ENCODE measurements at places on chromosomes 7 and 10.
A peak's percentile ranks its signal among the peaks of the same experiment; 100 is the strongest.

DNA sequence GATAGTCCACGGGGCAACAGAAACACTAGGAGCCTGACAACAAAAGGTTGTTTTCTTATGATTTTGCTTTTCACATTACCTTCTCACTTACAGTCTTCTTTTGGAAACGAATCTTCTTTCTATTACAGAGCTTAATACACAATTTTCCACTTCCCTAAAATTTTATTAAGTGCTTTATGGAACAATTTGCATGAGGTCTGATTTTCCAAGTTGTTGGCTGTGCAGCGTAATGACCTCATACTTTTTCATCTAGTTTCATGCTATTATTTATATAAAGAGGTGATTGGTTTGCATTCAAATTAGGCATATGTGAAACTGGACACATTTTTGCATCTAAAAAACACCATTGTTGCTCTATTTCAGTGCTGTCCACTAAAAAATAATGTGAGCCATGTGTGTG, 76.7 kb downstream of the CFAP58 start:
- no peak for DNase-seq

- no peak for DNase-seq
These were observed 22.2 kb downstream of the ZDHHC16 start for GRCh38 chr10:97468162-97468561.

DNA sequence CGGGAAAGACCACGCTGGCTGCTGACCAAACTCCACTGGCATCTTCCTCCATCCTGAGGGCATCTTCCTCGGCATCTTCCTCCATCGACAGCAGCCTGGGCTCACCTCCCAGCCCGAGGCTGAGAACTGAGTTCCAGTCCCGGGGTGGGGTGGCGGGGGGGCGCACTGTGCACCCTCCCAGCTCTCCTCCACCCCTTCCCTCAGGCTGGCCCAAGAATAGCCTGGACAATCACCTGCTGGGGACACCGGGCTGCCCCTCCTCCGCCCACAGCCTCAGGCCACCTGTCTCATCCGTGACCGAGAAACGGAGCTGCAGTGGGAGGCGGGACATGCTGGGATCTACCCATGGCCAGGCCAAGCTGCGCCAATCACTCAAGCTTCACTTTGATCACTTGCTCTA, 37.2 kb downstream of the DIP2C start:
- no peak for DNase-seq

GRCh38 chr10:123869020-123869414, 22.6 kb downstream of the CPXM2 start:
- no peak for DNase-seq

- DNase-seq: peak; percentile 26
These were observed 19.7 kb downstream of the AQP1 start for GRCh38 chr7:30931161-30931928.

GRCh38 chr7:64469673-64470072, 93.2 kb downstream of the ZNF680 start:
- DNase-seq: no peak

DNA sequence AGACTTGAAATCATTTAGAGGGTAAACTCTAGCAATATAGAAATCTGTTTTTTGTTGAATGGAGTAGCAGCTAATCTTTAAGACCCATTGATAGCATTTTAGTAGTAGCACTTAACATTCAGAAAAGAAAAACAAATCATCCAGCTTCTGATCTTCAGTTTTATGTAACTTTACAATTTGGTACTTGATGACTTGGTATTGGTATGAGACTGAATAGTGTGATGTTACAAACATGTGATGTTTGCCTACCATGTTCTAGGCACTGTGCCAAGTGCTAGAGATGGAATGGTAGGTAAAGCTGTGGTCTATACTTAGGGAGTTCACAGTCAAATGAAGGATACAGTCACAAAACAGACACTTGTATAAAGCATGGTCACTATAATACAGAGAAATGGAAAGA, 21.3 kb downstream of the ZEB1 start:
- no peak for DNase-seq

DNA sequence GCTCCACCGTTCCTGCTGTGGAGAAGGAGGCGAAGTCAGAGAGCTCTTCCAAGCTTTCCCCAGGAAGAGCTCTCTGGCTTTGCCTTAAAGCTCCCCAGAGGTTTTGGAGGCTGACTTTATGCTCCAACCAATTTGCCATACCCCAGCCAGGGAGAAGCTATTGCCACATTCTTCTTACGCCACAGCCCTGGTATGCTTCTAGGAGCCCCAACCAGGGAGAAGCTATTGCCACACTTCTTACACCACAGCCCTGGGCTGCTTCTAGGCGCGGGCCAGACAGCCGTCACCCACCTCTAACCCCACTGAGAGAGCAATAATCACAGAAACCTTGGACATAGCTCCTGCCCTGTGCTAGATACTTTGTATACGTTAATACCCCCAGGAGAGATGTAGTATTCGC, 951 bp downstream of the ELOVL3 start:
- no peak for DNase-seq

GRCh38 chr10:20970044-20970443, 72.9 kb upstream of the NEBL start:
- DNase-seq: no peak

DNA sequence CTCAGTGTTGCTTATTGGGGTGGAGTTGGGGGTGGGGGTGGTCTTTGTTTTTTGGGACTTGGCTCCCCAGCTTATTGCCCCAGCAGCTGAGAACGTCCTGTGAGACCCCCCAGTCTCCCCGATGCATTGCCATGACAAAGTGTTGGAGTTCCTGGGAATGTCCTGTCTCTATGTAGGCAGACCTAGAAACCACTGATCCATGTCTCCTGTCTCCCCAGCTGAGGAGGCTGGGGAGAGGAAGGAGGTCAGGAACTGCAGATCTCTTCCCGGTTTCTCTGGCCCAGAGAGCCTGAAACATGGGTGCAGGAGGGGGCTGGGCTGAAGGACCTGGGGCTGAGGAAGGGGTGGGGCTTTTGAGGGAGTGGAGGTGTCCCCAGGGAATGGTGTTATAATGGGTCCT, 80.2 kb upstream of the GTF2IRD1 start:
- DNase-seq: no peak

DNA sequence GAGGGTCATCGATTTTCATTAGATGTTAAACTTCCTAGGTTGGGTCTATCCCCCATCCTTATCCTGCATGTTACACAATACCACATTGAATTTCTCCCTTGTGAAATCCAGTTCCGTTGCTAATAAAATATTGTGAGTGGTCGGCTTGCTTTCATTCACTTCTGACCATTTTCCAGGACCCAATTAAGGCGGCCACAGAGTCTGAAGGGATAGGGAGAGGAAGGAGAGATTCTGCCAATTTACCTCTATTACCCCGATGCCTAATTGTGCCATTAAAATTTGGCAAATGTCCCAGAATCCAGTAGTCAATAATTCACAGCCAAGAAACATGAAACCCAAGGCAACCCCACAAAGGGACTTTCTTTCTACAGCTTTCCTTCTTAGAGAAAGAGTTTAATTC, 129.9 kb downstream of the IPMK start:
- DNase-seq: no peak

- DNase-seq: no peak
These were observed 98.4 kb downstream of the LYZL1 start for GRCh38 chr10:29387269-29387668.

GRCh38 chr7:125661-126060, 66.7 kb upstream of the FAM20C start:
- DNase-seq: no peak

DNA sequence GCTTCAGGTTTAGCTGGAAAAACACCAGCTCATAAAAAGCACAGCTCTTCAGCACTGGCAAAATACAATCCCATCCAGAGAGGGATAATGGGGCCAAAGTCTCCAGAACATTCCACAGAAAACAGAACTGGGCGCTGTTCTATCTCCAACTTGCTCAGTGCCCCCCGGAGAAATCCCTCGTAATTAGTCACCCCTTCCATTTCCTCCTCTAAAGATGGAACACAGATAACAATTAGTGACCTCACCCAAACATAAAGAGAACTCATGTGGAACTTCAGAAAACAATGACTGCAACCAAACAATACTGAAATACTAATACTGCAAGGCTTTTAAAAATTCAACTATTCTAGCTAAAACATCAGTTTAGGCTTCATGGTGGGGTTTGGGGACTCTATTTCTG, 46.3 kb downstream of the KIAA1549 start:
- DNase-seq: no peak

DNA sequence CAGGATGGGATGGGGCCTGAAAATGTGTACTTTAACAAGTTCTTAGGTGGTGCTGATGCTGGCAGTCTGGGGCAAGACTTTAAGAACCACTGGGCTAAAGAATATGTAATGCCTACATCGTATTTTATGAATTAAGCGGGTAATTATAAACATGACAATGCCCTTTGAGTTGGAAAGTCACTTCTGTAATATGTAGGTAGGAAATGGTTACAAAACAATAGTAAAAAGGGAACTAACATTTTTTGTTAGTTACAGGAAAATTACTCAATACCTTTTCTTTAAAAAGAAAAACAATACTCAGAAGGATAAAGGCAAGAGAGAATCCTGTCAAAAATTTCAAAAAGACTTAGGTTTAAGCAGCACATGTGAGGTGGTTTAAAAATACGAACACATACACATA, 48.3 kb upstream of the STEAP4 start:
- DNase-seq: no peak

GRCh38 chr10:13857451-13857850, 270.7 kb downstream of the PRPF18 start:
- no peak for DNase-seq

- DNase-seq: peak; percentile 77
These were observed 64.0 kb downstream of the CSGALNACT2 start for GRCh38 chr10:43202224-43202656.

GRCh38 chr10:79127151-79127961, 58.6 kb downstream of the ZMIZ1 start:
- peak; percentile 63 for DNase-seq

- peak; percentile 38 for DNase-seq
These were observed 24.8 kb downstream of the STYXL1 start for GRCh38 chr7:76023002-76023401.

DNA sequence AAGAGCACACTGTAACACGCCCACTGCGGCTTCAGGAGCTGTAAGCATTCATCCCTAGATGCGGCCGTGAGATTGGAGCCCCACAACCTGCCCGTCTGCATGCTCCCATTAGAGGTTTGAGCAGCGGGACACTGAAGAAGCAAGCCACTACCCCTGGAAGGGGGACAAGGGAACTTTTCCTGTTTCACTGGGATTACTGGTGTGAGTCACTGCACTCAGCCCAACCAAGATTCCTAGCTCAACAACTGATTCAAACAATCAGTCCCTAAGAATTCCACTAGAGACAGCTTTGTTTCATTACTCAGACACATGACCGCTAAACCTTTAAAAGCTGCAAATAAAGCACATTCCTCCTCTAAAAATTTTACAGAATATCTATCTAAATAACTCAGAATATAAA, 69.8 kb downstream of the ORC5 start:
- no peak for DNase-seq

- DNase-seq: no peak
These were observed 32.6 kb upstream of the CNNM1 start for GRCh38 chr10:99296605-99297004.

- no peak for DNase-seq
These were observed 170.9 kb downstream of the CDK14 start for GRCh38 chr7:90766814-90767564.
